ENCODE measurements at places on chromosomes 6 and 20. TPM values are rescaled to one million over a fixed set of nuclear protein-coding genes. Genes with fewer than 3 reads are reported as not detected.

DNA sequence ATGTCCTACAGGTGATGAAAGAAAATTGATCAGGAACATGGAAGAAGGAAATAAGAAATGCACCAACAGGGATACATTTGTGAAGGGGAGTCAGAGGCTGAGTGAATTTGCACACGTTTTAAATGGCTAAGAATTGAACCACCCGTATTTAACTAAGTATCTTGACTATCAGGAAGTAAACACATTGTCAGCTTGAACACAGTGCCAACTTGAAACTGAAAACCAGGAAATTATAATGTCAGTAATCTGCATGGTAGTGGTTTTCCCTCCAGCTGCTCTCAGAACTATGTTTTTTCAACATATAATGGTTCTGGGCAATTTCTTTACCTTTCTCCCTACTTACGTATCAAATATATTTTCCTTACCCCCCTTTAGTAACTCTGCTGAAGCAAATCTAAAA, 366.5 kb upstream of the POU3F2 start:
- DNase-seq = no peak

DNA sequence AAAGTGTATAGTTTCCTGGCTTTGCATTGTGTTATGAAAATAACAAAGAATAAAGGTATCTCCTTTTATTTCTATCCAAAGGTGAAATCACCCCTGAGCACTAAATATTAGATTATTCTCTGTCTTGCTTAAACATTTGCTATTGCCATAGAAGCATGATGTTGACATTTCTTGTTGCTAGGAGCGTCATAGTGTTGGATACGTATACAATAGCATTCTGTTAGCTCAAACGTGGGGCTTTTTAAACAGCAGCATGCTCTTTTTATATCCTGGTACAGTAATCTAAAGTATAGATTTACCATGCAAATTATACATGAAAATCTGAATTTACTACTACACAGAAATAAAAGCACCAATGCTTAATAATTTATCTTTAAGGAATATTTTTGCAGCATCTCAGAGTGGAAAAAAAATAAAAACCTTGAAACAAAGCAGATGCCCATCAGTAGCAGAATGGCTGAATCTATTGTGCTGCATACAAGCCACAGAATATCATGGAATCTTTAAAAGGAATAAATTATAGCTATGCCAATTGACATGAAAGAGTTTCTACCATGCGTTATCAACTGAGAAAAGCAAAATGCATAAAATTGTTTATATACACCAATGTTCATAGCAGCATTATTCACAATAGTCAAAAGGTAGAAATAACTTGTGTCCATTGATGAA, 9.6 kb upstream of the HSF2 start:
- DNase-seq = peak; percentile 23

- DNase-seq = no peak
Measured at GRCh38 chr6:1756472-1757129, 146.9 kb downstream of the FOXC1 start.

- peak; percentile 89 for DNase-seq
Measured at GRCh38 chr20:4082406-4083097, 67.2 kb upstream of the RNF24 start.

TNFRSF21 gene
- total RNA-seq = 46.3 TPM

Data from HepG2 (cell line).